ENCODE measurements at places on chromosomes 6 and 20. TPM values are rescaled to one million over a fixed set of nuclear protein-coding genes. Genes with fewer than 3 reads are reported as not detected.

MACROD2 gene
- polyA plus RNA-seq: 0.11 TPM

CLIC1 gene
- polyA plus RNA-seq: 140 TPM

SEC63 gene
- polyA plus RNA-seq: 21.8 TPM

PTK6 gene
- polyA plus RNA-seq: 1.6 TPM

DUSP15 gene
- 1.5 TPM for polyA plus RNA-seq

CHRNA4 gene
- polyA plus RNA-seq: not detected

C20orf204 gene
- 0.56 TPM for polyA plus RNA-seq

FAM209B gene
- polyA plus RNA-seq: 0.14 TPM
